Activated CD8-positive, alpha-beta memory T cell treated with anti-CD3 and anti-CD28 coated beads for 4 hours (primary cell): ENCODE measurements at places on chromosomes 13 and 19.
A peak's percentile ranks its signal among the peaks of the same experiment; 100 is the strongest.

GRCh38 chr19:8333767-8334457, 9.2 kb downstream of the KANK3 start:
- DNase-seq, result no peak

GRCh38 chr19:3359015-3359918, 7.1 kb upstream of the NFIC start:
- peak; percentile 62 for DNase-seq

DNA sequence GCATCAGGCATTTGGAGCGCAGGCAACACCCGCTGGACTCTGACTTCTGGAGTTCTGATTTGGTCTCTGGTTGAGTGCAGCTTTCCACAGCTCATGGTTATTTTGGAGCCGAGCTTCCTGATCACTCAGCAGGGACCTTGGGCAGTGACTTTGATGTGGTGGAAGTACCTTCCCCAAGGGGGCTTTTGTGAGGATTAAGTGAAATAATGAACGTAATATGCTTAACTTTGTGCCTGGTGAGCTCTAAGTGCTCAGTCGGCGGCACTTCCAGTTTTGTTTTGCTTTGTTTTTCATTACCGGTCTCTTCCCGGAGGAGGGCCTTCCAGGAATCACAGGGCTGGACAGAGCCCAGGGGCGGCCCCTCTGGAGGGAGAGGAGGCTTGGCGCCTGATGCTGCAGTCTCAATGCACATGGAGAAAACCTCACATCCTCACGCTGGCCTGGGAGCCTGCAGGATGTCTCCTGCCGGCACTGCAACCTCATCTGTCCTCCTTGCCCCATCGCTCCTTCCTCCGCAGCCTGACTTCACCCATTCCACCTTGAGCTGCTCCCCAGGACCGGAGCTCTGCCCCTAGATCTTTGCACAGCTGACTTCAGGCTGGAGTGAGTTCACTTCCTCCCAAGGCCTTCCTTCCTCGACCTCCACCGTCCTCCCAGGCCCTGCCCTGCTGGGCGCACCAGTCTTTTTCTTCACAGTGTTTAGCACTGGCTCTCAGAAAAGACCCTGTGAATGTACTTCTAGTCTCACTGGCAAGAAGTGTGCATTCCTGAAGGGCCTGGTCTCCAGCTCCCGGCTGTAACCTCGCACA, 1.5 kb downstream of the PLEKHF1 start:
- DNase-seq, result no peak

GRCh38 chr19:47157431-47158321, 27.0 kb downstream of the SAE1 start:
- no peak for DNase-seq

- DNase-seq, result no peak
These were observed 37.3 kb downstream of the PEPD start for GRCh38 chr19:33484226-33484774.

- peak; percentile 63 for DNase-seq
These were observed 990 bp downstream of the LMTK3 start for GRCh38 chr19:48510421-48511268.

DNA sequence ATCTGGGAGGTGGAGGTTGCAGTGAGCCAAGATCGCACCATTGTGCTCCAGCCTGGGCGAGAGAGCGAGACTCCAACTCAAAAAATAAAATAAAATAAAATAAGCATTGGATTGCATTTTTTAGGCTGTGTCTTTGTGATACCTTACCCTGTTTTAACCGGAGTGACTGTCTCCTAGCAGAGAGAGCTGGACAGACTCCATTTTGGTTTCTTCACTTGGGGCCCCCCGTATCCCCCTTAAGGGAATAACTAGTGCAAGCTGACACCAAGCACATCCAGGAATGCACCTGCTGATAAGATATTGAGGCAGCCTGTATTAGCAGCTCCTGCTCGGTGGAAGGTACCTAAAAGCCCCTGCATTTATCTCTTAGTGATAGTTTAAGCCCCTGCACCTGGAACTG, 20.8 kb upstream of the GPR32 start:
- no peak for DNase-seq

GRCh38 chr19:10747674-10748073, 29.8 kb downstream of the DNM2 start:
- no peak for DNase-seq

DNA sequence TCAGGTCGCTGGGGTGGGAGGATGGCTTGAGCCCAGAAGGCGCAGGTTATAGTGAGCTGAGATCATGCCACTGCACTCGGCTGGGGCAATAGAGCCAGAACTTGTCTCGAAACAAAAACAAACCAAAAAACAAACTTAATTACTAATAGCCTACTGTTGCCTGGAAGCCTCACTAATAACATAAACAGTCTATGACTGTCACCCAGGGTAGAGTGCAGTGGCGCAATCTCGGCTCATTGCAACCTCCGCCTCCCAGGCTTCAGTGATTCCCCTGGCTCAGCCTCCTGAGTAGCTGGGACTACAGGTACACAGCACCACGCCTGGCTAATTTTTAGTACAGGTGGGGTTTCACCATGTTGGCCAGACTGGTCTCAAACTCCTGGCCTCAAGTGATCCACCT, 18.0 kb downstream of the CATSPERD start:
- DNase-seq, result no peak

- DNase-seq, result no peak
These were observed 154.8 kb downstream of the TBC1D4 start for GRCh38 chr13:75327135-75327510.

DNA sequence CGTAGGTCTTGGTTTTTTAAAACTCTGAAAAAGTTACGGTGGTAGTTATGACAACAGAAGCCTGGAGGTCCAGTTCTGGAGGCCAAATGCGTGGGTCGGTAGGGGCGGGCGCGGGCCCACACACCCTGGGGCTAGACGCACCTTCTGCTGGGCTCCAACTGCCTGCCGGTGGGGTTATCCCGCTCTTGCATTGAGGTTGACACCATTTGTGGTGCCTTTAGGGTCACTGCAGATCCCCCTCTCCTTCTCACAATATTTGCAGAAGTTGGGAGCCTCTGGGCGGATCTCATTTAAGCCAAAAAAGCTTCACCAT, 81.6 kb downstream of the CHST8 start:
- no peak for DNase-seq

- DNase-seq, result no peak
These were observed 530.0 kb downstream of the PCDH9 start for GRCh38 chr13:66700117-66700601.

GRCh38 chr19:1700733-1701663, 48.6 kb upstream of the TCF3 start:
- DNase-seq, result no peak

- DNase-seq, result no peak
These were observed 13.6 kb downstream of the SPC24 start for GRCh38 chr19:11141937-11142527.

GRCh38 chr19:5891938-5892771, 11.4 kb downstream of the NDUFA11 start:
- DNase-seq, result no peak

DNA sequence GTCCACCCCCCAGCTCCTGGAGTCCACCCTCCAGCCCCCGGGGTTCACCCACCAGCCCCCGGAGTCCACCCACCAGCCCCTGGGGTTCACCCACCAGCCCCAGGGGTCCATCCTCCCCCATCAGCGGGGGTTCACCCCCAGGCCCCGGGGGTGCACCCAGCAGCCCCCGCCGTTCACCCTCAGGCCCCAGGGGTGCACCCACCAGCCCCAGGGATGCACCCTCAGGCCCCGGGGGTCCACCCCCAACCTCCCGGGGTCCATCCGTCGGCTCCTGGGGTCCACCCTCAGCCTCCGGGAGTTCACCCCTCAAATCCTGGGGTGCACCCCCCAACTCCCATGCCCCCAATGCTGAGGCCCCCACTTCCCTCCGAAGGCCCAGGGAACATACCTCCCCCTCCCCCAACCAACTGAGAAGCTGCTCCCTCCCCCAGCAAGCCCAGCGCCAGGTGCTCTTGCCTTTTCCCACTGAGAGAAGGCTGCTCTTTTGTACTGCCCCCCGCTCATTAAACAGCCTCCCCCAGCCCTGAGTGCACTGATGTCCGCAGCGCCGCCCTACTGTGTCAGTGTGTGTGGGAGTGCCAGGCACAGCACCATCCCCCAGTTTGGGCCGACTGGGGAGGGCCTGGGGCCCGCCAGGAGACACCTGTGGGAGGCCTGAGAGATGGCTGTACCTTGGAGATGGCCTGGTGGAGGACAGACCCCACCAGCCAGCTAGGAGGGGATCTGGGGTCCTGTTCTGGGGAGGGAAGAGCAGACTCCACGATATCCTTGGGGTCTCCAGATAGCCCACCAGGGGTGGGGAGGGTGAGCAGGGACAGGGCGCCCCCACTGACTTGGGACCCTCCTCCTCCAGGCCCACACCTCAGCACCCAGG, 750 bp upstream of the AMH start:
- no peak for DNase-seq

GRCh38 chr13:102838982-102839381, 6.8 kb upstream of the ERCC5 start:
- DNase-seq, result no peak

GRCh38 chr19:29285878-29286277, 72.9 kb upstream of the UQCRFS1 start:
- DNase-seq, result no peak

- DNase-seq, result no peak
These were observed 2.6 kb upstream of the JUNB start for GRCh38 chr19:12788682-12789097.

DNA sequence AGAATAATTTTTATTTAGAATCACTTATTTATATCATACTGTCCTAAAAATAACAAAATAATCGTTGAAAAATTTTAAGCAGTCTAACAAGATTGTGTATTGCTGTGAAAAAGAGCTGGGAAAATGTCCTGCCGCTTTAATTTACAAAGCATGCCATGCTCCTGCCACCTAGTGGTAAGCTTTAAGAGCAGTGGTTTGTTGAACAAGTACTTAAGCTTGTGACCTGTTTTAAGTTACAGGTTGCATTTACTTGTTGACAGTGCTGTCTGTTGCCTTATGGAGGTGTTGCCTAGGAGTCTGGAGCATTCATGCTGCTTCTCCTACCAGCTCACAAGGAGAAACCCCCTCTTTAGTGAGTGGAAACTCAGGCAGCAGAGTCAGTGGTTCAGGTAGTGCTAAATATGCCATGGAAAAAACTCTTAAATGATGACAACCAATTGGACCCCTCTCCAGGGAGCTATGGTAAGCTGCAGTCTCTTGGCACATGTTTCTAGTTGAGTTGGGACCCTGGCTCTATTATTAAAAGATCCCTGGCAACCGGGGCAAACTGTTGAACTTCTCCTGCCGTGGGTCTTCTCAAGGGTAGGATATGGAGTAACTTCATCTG, 68.4 kb downstream of the SPATA13 start:
- no peak for DNase-seq

- peak; percentile 17 for DNase-seq
These were observed 547 bp downstream of the ABCC4 start for GRCh38 chr13:95300625-95301182.

- DNase-seq, result no peak
These were observed 2.6 kb downstream of the VMAC start for GRCh38 chr19:5907241-5907640.

DNA sequence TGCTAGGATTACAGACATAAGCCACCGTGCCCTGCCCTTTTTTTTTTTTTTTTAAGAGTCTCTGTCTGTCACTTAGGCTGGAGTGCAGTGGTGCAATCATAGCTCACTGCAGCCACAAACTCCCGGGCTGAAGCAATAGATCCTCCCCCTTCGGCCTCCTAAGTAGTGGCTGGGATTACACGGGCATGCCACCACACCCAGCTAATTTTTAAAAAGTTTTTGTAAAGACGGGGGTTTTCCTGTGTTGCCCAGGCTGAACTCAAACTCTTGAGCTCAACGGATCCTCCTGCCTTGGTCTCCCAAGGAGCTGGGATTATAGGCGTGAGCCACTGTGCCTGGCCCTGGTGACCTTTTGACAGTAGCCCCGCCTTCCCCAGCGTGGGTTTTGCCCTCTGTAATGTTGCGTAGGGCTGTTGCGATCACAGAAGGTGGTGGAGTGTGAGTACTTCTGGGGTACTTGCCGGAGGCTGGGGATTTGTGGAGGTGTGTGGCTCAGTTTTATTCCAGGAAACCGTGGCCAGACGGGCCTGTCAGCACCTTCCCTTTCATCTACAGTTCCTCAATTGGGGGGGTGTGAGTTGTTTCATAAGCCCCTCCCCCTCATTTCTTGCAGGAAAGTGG, 11.6 kb upstream of the RETN start:
- no peak for DNase-seq

DNA sequence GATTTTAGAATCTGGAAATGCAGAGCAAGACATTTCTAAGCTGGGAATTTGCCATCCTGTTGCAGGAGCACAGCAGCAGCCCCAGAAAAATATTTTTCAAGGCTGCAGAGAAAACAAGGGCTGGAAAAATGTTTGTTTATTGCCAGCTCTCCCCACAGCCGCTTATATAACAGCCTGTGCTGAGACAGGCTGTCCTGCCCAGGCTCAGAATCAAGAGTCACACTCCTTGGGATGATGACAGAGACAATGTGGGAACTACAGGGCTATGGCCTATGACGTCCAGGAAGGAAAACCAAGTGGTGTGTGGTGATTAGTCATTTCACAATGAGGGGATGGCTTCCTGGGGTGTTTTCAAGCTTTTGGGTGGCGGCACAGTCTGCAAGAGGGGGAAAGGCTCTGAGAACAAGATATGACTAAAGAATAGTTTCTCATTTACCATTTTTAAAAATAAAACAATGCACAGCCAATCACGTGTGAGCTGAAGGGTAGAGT, 136.3 kb upstream of the SERP2 start:
- DNase-seq, result no peak

GRCh38 chr13:37381502-37381901, 217.1 kb downstream of the POSTN start:
- no peak for DNase-seq

- no peak for DNase-seq
These were observed 169.5 kb downstream of the DCLK1 start for GRCh38 chr13:35961461-35962220.

GRCh38 chr13:112256716-112257494, 119.2 kb upstream of the SPACA7 start:
- no peak for DNase-seq

DNA sequence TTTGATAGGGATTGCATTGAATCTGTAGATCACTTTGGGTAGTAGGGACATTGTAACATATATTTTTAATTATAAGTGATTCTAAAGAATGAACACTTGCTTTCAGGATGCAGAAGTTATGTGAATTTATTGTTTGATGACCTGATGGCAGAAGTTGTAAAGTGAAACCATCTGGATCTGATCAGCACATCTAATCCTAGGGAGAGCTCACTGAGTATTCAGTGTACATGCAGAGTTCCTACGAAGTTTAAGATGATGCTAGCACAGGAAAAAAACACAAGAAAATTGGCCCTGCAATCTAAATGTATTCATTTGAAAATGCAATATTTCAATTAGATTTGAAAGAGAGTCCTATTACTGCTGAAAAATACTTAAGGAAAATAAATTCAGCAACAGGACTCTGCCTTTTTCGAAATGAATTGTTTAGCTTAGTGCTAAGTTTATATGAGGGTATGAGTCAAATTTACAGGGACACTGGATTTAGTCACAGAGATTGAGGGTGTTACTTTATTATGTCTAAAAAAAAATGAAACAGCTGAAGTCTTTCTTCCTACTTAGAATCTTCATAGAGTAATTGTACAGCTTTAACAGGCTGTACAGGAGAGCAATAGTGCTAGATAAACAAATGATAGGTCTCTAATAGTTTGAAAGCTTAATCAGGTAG, 385.7 kb downstream of the DCT start:
- DNase-seq, result no peak

GRCh38 chr13:41645331-41645730, 188.0 kb downstream of the RGCC start:
- no peak for DNase-seq
